ENCODE measurements at places on chromosomes 2 and 18. TPM values are rescaled to one million over a fixed set of nuclear protein-coding genes. Genes with fewer than 3 reads are reported as not detected.

DNA sequence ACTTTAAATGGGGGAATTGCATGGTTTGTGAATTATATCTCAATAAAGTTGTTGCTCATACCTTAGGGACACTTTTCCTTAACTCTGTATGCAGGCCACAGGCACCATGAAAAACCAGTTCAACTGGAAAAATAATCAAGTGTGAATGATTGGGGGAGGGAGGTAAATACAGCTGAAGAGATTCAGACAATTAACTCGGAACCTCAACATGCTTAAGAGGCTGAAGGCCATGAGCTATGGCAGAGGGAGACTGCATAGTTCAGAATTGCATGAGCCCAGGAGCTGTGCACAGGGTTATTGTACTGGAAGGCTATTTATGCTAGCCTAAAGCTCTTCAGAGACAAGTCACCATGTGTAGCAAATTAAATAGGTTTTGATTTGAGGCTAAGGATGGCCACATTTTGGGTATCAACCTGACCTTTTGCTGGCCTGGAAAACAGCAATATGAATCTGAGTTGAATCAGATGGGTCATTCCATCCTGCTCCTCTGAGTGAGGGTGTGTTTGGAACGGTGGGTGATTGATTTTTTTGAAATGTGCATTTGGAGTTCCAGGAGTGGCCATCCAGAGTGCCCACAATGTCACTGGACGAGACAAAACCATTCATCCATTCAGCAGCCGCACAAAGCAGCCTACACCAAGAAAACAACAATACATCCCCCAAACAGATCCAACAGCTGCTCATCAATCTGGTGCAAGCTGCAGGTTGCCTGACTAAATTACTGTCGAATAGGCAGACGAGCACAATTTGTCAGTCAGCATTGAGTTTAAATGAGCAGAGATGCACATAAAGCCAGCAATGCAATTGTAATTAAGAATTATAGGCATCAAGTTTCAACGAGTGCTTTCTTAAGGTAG lies 42.5 kb downstream of the HRH4 start:
- no peaks in the 10 kb centered on the region for H3K4me1 ChIP-seq
- no peaks in the 10 kb centered on the region for H3K36me3 ChIP-seq
- H3K27me3 ChIP-seq, result no peaks in the 10 kb centered on the region
- DNase-seq, result no peak

GRCh38 chr18:34576622-34577021 lies 133.5 kb upstream of the DTNA start:
- no peaks in the 10 kb centered on the region for H3K4me1 ChIP-seq
- no peak for DNase-seq
- no peak overlapping the region for H3K27ac ChIP-seq
- H3K27me3 ChIP-seq, result no peaks in the 10 kb centered on the region
- no peaks in the 10 kb centered on the region for H3K36me3 ChIP-seq

The TXNL1 gene
- total RNA-seq, result 42.8 TPM

GRCh38 chr2:27496357-27497287 lies at the start of gene GCKR:
TSS of gene GCKR (plus strand) at chr2:27496839. CDS start at chr2:27496905, 66 bp downstream.
- H3K27me3 ChIP-seq, result peaks cover 7% of the 10 kb centered on the region
- H3K36me3 ChIP-seq, result no peaks in the 10 kb centered on the region
- no peak within 1 kb of the TSS for H3K4me3 ChIP-seq
- H3K27ac ChIP-seq, result no peak within 1 kb of the TSS

The SERPINB10 gene
- 1.5 TPM for total RNA-seq
